NCI-H1417 treated with DMSO at 0.1 percent for 48 hours (cell line): ENCODE measurements at places on chromosomes 11 and 22.

GRCh38 chr11:133052537-133052936 lies 479.8 kb downstream of the OPCML start:
- DNase-seq, result no peak

GRCh38 chr11:28176351-28176750 lies 68.2 kb downstream of the METTL15 start:
- no peak for DNase-seq

- no peak for DNase-seq
Measured at GRCh38 chr11:129787532-129788155, 28.0 kb upstream of the TMEM45B start.

DNA sequence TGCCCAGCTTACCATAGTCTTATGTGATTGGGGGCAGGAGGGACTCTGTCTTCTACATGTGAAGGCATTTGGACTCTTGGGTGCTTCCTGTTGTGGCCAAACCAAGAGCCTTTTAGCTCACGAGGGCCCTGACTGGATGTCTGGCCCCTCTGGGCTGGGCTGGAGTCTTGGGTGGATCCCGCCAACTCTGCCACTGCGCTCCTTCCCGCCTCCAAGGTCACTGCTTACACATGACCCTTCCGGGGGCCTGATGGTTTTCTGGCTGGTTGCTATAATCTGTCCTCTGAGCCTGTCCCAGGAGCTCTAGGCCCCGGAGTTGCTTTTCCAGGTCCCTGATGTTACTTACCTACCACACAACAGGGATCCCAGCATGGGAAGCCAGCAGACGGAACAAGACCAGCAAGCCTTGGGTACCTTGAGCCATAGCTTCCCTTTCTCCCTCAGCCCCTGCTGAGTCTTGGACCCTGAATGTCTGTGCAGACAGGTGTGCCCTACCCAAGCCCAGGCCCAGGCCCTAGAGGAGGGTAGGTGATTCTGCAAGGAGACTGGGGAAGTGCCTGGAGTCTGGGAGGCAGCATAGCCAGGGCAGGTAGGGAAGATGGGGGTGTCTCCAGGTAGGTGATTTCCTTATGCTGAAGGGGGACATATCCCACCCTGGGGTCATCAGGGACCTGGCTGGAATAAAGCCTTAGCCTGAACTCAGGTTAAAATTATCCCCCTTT lies 100.3 kb downstream of the TSPAN18 start:
- DNase-seq, result no peak

- DNase-seq, result no peak
Measured at GRCh38 chr11:61854966-61855714, 27.0 kb downstream of the FADS2 start.

- no peak for DNase-seq
Measured at GRCh38 chr11:68467201-68467834, 6.8 kb downstream of the PPP6R3 start.

DNA sequence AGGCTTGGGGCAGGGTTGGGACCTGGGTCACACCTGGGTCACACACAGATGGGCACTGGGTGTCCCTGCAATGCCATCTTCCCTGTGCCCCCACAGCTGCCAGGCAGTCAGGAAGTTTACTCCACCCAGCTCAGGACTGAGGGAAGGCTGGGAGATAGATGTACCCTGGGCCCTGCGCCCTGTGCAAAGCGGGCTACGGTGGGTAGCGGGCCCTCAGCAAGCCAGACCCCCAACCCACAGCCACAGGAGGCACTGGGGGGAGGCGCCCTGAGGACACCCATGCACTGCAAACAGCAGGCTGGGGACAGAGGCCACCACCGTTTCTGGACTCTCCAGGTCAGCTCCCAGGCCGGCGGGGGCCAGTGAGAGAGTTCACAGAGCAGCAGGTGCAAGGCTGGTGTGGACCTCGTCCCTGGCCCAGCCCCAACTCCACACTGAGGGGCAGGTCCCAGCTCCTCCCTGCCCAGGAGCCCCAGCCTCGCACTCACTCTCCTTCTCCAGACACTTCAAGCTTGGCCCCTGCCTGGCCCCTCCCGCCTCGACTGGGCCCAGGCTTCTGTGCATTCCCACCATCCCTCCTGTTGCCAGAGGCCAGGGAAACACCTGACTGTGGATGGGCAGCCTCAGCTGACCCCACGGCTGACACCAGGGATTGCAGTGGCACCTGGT lies 4.9 kb downstream of the DUSP8 start:
- DNase-seq, result no peak

GRCh38 chr22:45869340-45869847 lies 107.6 kb downstream of the WNT7B start:
- no peak for DNase-seq

DNA sequence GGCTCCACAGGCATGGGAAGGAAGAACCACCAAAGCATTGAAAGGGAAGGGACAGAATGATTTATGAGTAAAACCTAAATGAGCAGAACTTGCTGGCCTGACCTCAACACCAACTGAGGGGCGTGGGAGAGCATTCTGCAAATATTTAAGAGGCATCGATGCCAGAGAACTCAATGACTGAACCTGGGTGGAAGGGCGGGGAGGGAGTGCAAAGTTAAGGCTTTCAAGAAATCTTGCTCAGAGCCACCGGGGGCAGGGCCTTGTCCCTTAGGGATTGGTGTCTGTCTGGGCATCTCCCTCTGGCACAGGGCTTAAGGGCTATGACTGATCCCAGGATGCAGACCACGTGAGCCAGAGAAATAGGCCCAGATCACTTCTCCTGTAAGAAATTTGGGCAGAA lies 137.1 kb downstream of the ADAMTS15 start:
- no peak for DNase-seq

DNA sequence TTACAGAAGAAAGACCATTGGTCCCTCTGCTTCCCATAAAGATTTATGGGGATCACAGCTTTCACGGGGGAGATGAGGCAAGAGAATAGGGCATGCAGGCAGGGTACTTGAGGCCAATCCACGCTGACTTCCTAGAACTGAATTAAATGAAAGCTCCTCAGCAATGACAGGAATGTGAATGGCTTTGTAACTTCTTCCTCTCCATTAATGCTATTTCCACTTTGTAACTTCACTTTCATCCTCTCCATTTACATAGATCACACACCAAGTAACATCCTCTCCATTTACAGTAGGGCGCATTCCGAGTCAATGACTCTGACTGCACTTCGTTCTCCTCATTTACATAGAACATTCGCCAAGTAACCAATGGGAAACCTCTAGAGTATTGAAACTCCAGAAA lies 89.8 kb downstream of the PIWIL4 start:
- no peak for DNase-seq

- DNase-seq, result no peak
Measured at GRCh38 chr22:21443735-21444421, 23.3 kb upstream of the TMEM191C start.

GRCh38 chr22:30572840-30573593 lies 1.4 kb downstream of the GAL3ST1 start:
- DNase-seq, result no peak

- DNase-seq, result no peak
Measured at GRCh38 chr11:121032546-121032945, 8.6 kb downstream of the TBCEL start.

DNA sequence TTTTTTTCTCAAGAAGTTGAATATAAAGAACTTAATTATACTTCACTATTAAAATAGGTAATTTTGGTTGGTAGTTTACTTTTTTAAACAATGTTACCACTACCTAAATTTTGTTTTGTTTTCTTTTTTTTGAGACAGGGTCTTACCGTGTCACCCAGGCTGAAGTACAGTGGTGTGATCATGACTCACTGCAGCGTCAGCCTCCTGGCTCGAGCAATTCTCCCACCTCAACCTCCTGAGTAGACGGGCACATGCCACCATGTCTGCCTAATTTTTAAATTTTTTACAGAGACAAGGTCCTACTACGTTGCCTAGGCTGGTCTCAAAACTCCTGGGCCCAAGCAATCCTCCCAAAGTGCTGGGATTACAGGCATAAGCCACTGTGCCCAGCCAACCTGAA lies 17.6 kb downstream of the SPCS2 start:
- no peak for DNase-seq

GRCh38 chr11:132933703-132934102 lies 598.6 kb downstream of the OPCML start:
- no peak for DNase-seq

- DNase-seq, result no peak
Measured at GRCh38 chr11:64653388-64653973, 62.5 kb downstream of the SLC22A12 start.

DNA sequence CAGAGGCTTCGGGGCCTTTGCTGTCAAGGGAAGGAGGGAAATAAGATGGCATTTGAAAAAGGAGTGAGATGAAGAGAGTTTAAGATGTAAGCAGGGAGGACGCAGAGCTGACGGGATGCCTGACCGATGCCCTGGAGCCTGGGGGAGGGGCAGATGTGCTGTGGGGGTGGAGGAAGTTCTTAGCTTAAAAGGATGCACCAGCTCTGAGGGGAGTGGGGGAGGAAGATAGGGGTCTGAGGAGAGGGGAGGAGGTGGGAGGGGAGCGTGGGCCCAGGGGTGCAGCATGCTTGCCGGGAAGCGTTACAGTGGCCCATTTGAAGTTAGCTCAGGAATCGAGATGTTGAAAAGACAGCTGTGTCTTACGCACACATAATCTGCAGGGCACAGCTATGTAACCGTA lies 56.3 kb downstream of the RPS6KA4 start:
- DNase-seq, result no peak
